Glutamatergic neuron (in vitro differentiated cells): ENCODE measurements at places on chromosomes 16 and 17. TPM values are rescaled to one million over a fixed set of nuclear protein-coding genes. Genes with fewer than 3 reads are reported as not detected.

The RDM1 gene
- not detected for total RNA-seq

The BORCS6 gene
- 14.2 TPM for total RNA-seq

The KRT25 gene
- total RNA-seq, result not detected

The DUS1L gene
- 122 TPM for total RNA-seq

The ABCA9 gene
- 0.61 TPM for total RNA-seq

The KCNJ18 gene
- not detected for total RNA-seq

- DNase-seq, result peak; percentile 69
Observed at GRCh38 chr16:86029131-86029741, 130.3 kb downstream of the IRF8 start.

DNA sequence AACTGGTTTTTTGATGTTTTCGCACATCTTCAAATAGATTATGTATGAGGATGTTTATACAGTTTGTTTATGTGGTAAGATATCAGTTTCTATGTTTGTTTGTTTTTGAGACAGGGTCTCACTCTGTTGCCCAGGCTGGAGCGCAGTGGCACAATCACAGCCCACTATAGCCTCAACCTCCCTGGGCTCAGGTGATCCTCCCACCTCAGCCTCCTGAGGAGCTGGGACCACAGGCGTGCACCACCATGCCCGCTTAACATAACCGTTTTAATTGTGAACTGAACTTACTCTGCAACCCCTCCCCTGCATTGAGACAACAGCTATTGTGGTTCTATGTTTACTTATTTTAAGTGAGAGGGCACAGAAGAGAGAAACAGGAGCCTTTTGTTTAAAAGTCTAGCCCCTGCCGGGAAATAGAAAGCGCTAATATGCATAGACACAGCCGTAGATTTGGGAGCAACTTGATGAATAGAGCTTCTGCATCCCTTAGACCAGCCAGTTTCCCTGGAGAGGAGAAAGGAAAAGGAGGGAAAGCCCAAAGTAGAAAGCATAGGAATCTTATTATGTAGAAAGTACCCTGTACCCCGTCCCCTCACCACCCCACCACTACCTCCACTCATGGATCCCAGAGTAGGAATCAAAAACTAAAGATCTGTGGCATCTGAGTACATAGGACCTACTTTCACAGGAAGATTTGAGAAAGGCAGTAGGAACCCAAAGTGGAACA, 19.6 kb upstream of the APPBP2 start:
- DNase-seq, result no peak

DNA sequence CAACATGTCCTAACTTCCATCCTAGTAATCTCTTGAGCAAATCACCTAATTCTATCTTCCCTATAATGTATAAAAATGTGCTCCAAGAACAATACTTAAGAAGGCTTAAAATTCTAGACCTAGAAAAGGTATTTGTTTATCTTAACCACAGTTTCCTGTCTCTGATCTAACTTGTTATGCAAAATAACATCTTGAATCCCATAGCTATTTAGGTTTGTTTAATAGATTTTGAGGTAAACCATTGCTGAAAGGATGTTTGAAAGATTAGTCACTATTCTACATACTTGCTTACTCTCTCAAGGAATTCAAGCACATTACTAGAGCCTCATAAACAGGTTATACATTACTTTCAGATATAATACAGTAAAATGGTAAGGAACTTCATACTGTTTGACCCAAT, 13.0 kb downstream of the CA10 start:
- DNase-seq, result no peak

DNA sequence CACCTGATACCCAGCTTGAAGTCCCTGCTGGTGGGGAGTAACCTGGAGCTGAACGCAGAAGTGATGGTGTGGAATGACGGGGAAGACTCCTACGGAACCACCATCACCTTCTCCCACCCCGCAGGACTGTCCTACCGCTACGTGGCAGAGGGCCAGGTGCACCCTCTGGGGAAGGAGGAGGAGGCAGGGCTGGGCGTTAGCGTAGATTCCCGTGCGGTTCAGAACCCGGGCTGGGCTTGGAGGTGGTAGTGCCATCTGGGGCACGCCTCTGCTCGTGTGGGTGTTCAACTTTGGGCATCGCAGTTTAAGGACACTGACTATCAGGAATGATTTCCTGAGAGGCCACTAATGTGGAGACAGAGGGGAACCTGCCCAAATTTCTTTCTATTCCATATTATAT, 18.3 kb downstream of the ITGAX start:
- no peak for DNase-seq

GRCh38 chr17:58279736-58280479, 827 bp downstream of the MPO start:
- no peak for DNase-seq

- no peak for DNase-seq
Observed at GRCh38 chr17:31078290-31078689, 16.5 kb upstream of the NF1 start.

DNA sequence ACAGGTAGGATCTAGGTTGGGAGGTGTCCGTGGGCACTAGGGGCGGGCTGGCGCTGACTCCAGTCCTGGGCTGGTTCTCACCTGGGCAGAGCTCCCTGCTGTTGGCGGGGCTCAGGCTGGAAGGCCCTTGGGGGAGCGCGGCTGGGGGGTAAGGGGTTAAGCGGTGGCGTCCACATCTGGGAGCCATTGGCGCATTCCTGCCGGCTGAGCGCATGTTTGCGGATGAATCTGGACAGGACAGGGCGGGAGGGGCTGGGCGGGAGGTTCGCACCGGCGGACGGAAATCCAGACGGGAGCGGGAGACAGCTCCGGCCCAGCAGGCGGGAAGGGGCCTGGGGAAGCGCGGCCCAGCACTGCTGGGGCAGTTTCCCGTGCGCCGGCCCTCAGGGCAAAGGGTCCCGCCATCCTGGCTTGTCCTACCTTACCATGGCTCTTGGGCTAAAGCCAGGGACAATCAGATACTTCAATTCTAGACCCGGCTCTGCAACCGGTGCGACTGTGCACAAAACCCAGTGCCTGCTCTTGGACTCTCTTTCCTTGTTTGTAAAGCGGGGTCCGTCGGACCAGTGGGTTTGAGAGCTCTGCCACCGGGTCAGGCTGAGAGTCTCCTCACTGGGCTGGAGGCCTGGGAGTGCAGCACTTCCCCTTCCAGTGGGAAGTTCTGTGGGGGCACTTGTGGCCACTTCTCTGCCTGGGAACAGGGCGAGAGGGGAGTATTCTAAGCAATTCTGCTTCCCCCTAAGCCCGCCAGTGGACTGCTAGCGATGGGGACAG, 7.8 kb downstream of the RARA start:
- DNase-seq, result peak; percentile 36

DNA sequence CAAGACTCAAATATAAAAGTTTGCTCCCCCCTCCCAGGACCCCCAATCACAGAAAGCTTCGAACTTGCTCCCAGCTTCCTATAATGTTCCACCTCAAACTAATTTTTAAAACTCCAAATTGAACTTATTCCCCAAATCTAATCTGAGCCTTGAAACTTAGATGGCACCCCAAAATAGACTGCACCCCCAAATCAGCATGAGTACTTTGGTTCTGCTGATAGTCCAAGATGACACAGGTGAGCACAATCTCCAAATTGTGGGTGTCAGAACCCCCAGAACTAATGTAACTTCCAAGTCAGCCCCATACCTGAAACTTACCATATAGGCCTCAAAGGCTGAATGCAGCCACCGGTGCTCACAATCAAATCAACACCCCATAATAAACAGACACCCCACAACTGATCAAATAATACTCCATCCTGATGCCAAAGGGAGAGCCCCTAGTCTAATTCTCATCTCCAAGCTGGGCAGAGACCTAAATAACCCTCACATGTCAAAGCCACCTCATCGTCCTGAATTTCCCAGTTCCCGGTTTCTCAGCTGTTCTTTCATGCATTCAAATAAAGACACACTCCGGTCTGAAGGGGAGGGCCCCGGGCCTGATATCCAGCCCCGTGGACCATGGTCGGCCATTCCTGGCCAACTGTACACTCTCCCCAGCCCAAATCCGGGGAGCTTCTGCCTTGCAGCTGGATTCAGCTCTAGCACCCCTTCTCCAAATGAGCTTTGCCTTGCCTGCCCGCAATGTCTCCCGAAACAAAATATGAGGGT, 1.8 kb upstream of the BCL6B start:
- DNase-seq, result no peak

- no peak for DNase-seq
Observed at GRCh38 chr17:70172449-70172848, 3.1 kb downstream of the KCNJ2 start.

- DNase-seq, result no peak
Observed at GRCh38 chr16:12283596-12283995, 307.1 kb downstream of the SNX29 start.

- DNase-seq, result no peak
Observed at GRCh38 chr16:82425661-82426060, 201.1 kb upstream of the CDH13 start.

DNA sequence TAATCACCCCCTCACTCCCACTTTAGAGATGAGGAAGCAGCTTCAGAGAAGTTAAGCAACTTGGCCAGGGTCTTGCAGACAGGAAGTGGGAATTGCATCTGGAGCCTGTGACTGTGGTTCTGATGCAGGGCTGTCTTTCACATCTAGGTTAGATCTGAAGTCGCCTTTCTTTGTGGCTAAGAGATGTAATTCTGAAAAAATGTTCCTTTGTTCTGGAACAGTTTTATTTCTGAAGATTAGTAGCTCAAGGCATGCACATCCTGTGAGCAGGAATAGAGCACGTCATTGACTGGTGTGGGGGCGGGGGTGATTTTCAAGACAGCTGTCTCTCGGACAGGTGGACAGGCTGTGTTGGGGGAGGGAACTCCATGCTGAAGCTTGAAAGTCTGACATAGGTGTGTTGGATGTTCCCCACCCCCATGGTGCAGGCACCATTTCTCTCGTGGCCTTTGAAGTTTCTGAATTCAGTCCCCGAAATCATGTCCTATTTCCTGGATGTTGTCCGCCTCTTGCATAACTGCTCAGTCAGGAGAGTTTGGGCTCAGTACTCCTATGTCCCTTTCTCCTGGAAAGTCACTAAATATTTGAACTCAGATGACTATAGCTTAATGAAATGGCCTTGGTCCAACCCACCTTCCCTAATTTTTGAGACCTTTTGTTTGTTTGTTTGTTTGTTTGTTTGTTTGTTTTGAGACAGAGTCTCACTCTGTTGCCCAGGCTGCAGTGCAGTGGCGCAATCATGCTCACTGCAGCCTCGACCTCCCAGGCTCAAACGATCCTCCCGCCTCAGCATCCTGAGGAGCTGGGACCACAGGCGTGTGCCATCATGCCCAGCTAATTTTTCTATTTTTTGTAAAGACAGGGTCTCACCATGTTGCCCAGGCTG, 21.0 kb upstream of the HERPUD1 start:
- no peak for DNase-seq

GRCh38 chr17:78532922-78533640, 44.1 kb downstream of the DNAH17 start:
- no peak for DNase-seq

GRCh38 chr17:74785981-74786360, 9.8 kb upstream of the NAT9 start:
- DNase-seq, result no peak

- DNase-seq, result no peak
Observed at GRCh38 chr17:27518048-27518447, 61.8 kb downstream of the KSR1 start.

DNA sequence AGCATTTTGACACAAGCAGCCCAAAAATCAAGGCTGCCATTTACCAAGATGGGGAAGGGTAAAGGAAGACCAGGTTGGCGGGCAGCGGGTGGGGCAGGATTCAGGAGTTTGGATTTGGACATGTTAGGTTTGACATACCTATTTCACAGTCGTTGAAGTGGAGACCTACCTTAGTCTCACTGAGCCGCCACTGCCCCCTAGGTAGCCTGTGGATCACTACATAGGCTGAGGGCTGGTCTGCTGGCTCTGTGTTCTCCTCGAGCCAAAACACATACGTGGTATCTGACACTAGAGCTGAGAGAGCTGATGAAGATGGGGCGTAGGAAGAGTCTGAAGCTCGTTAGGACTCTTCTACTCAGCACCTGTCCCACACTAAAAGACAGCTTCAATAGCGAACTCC, 115.1 kb downstream of the HIC1 start:
- DNase-seq, result no peak

DNA sequence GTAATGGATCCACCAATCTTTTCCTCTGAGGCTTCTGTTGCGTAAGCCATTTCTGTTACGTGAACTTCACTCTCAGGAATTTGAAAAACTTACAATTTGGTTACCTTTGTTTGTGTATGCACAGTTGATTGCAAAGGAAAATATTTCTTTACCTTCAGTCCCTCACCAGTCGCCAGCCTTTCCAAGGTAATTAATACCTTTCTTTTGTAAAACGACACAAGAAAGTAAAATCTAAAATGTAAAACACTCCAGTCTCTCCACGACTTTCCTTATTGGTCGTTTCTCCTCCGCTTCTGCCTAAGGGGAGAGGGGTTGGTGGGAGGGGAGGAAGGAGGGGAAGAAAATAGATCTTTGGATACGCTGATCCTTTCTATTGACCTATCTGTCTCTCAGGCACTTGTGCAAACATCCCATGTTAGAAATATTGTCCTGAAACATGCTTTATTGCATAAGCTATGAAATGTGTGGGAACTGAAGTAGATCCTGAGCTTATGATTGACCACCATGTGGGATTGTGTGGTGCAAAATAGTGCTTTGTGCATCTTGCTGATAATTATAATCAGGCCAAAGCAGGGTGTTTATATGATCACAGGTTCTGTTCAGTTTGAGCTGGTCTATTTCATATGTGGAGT, 32.4 kb upstream of the EFCAB13 start:
- no peak for DNase-seq

DNA sequence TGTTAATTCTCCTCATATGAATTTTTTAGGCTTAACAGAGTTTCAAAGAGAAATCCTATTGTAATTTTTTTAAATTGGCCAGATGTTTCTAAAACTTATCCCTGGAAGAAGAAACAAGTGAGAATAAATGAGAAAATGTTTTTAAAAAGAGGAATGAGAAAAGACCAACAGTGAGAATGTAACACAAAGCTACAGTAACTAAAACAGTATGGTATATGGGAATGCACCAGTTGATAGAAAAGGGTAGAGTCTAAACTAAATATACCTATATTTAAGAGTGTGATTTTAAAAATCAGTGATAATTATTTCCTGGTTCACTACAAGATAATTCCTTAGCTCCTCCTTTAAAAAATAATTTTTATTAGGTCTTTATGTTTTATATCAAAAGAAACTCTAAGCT, 127.9 kb downstream of the CCDC182 start:
- DNase-seq, result no peak

DNA sequence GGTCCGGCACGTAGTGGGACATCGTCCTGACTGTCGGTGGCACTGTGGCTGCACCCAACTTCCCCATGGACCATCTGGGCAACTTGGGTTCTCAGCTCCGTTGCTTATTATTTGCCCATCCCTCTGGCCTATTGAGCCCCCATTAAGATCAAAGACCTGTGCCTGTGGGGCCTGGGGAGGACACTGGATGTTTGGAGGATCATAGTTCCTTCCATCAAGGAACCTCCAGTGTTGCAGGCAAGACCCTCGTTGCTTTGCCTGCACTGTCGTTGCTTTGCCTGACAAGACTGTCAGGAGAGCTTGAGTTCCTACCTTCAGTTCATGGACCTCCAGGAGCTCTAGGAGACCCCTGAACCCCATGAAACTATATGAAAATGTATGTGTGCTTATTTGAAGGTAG, 127.2 kb downstream of the CCDC144A start:
- DNase-seq, result no peak

DNA sequence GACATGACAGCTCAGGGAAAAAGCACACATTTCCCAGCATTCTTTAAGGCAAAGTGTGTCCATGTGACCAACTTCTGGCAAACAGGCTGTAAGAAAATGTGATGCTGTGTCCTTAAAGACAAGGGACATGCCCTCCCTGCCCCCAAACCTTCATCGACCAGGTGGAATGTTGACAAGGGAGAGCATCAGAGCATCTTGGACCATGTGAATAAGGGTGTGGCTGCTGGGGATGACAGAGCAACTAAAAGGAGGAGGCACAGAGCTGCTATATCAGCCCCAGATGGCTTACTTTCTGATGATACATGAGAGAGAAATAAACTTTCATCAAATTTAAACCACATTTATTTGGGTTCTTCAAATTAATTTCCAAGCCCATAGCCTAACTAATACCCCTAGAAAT, 2.2 kb upstream of the ZNF23 start:
- no peak for DNase-seq
